ENCODE measurements at places on chromosomes 12 and 14.

- no peak for DNase-seq
These were observed 5.5 kb upstream of the HVCN1 start for GRCh38 chr12:110694330-110694901.

GRCh38 chr12:15720295-15720694 is 68.9 kb downstream of the EPS8 start:
- DNase-seq = no peak

DNA sequence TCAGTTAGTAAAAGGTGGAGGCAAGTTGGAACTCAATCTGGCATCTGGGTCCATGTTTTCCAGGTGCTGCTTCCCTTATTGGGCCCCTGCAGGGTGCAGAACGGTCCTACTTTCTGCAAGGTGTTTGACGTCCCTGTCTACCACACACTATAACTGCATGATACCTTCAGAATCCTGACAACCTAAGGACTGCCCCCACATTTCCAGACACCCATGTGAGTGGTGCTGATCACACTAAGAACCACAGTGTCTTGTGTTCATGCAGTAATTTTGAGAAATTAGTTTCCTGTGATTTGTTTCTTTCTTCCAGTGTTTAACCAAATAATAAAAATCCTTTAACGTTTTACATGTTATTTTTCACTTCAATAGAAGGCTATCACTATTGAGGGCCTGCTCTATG is 121.1 kb upstream of the MDM1 start:
- DNase-seq = no peak

DNA sequence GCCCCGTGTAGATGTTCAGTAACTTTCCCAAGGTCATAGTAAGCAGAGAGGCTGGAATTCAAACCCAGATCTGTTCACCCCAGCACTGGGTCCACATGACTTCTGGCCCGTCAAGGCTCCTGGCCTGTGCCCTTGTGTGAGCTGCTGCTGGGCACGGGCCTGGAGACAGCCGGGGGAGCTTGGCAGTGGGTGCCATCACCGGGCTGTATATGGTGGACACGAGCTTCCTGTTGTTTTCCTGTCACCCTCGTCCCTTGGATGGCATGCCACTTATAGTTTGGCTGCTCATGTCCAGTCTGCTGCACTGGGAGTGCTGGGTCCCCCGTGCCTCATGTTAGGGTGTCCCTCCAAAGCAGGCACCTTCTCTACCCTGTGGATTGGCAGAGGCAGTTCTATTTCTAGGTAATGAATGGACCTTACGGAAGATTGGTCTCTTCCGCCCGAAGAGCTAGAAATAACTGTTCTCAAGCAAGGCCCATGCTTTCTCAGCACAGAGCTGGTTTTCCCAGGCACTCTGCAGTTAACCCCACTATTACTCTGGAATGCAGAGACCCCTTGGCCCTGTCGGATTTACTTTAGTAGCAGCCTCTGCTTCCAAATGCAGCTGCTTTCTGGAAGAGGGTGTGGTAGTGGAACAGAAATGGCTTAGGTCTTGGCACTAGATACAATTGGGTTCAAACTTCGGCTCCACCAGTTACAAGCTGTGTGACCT is 44.3 kb downstream of the ELK3 start:
- DNase-seq = no peak

GRCh38 chr14:67837011-67837624 is 17.5 kb downstream of the RAD51B start:
- DNase-seq = peak; percentile 41

DNA sequence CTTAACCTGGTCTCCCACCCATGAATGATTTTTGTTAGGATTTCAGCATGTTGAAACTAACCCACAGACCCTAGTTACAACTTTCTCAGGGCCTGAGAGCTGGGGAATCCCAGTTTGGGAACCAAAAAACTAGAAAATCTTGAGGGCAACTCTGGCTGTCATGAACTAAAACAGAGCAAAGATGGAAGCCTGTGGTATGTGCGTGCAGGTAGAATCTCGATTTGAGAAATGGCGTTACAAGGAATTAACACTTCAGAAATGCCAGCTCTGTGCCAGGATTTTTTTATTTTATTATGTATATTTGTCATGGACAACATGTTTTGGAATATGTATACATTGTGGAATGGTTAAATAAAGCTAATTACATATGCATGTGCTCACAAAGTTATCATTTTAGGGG is 36.4 kb upstream of the BCL2L14 start:
- no peak for DNase-seq

DNA sequence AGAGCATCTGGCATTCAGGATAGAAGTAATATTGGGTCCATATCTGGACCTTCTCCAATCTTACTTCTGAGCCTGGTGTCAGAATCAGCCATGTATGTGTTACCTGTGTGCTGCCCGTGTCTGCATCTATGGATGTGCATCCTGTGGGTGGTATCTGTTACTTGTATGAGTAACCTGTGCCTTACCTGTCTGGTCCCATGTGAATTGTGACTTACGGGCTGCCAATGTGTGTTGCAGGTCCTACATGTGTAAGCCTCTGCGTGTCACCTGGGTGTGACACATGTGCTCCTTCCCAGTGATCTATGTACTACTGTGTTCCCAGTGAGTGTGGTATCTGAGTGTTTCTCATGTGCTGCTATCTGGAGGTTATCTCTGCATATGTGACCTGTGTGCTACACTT is 208.4 kb downstream of the ADGRD1 start:
- DNase-seq = no peak

DNA sequence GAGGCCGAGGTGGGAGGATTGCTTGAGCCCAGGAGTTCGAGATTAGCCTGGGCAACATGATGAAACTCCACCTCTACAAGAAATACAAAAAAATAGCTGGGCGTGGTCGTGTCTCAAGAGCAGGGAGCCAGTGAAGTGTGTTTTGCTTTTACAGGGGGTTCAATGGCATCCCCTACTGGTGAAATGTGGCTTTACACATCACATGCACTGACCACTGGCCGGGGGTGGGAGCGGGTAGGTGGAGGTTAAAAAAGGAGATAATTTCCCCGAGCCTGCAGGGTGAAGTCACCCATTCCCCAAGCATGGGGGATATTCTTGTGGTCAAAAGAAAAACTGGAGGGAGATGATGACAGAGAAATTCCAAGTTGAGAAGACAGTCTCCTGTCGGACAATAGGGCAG is 63.6 kb upstream of the PWP1 start:
- DNase-seq = no peak

GRCh38 chr14:47020500-47020899 is 368.9 kb upstream of the RPL10L start:
- no peak for DNase-seq
